ENCODE measurements at places on chromosomes 7 and 10. TPM values are rescaled to one million over a fixed set of nuclear protein-coding genes. Genes with fewer than 3 reads are reported as not detected.
A peak's percentile ranks its signal among the peaks of the same experiment; 100 is the strongest.

Gene RPP38
- polyA plus RNA-seq = 20.6 TPM

Gene CCDC136
- not detected for polyA plus RNA-seq

Gene TEX36
- not detected for polyA plus RNA-seq

Gene TWIST1
- not detected for polyA plus RNA-seq

- H3K36me3 ChIP-seq = no peaks in the 10 kb centered on the region
- H3K4me1 ChIP-seq = peaks cover 45% of the 10 kb centered on the region
- peak overlapping the region; percentile 21 for H3K27ac ChIP-seq
- H3K27me3 ChIP-seq = peaks cover 21% of the 10 kb centered on the region
These were observed 80.2 kb upstream of the ADAM12 start for GRCh38 chr10:126468467-126468866.

DNA sequence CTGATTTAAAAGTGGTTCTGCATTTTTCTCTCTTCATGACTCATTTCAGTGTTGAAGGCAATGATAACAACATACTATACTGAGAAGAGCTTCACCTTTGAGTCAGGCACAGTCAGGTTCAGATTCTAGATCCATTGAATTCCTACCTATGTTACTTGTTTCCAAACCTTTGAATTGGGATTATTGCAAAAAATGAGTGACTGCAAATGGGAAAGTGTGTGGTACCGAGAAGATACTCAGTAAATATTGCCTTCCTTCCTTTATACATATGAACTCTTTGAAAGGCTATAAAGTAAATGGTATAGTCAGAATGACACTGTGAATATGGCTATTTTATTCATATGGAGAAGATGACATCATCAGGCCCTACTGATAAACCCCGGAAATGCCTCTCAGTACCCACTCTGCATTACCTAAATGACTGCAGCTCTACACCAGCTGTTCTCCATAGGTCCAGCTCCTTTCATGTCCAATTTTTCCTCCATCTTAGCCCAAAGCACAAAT lies 66.7 kb upstream of the FGL2 start:
- no peaks in the 10 kb centered on the region for H3K27me3 ChIP-seq
- H3K4me1 ChIP-seq = peaks cover 2% of the 10 kb centered on the region
- no peak overlapping the region for H3K4me3 ChIP-seq

- no peaks in the 10 kb centered on the region for H3K36me3 ChIP-seq
- H3K27me3 ChIP-seq = no peaks in the 10 kb centered on the region
- no peak overlapping the region for H3K4me3 ChIP-seq
- no peak for DNase-seq
These were observed 611.4 kb downstream of the TNS3 start for GRCh38 chr7:46970476-46970875.

DNA sequence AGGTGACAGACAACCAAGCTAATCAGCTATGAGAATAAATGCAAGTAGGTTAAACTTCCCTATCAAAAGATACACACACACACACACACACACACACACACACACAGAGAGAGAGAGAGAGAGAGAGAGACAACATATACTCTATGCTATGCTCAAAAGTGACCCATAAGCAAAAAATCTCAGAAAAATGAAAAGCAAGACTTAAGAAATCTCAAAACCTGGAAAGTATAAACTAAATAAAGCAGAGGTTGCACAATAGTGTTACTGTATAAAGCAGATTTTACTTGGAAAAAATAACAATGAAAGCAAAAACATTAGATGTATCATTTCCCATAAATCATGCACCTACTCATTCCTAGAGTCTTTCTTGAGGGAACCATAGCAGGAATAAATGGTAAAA lies 221.5 kb downstream of the INHBA start:
- no peaks in the 10 kb centered on the region for H3K36me3 ChIP-seq
- H3K4me3 ChIP-seq = no peak overlapping the region
- no peak overlapping the region for H3K27ac ChIP-seq
- no peaks in the 10 kb centered on the region for H3K27me3 ChIP-seq

DNA sequence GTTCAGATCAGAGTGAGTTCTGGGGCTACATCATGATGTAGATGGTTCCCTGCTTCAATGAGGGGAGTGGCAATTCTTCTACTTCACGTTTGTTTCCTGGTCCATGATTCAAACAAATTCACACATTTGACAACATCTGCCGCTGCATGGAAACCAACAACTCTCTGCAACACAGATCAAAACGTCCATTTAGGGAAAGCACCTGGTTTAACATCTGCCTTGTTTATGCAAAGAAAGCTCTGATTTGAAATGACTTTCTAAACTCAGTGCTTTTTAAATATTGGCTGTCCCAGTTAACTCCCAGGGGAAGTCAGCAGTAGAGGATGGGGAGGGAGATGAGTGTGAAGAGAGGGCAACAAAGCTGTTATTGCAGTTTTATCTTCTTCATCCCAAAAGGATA lies 93.8 kb downstream of the GAD2 start:
- no peaks in the 10 kb centered on the region for H3K36me3 ChIP-seq
- peaks cover 8% of the 10 kb centered on the region for H3K27me3 ChIP-seq
- H3K27ac ChIP-seq = no peak overlapping the region
- no peaks in the 10 kb centered on the region for H3K4me1 ChIP-seq
- H3K4me3 ChIP-seq = no peak overlapping the region

DNA sequence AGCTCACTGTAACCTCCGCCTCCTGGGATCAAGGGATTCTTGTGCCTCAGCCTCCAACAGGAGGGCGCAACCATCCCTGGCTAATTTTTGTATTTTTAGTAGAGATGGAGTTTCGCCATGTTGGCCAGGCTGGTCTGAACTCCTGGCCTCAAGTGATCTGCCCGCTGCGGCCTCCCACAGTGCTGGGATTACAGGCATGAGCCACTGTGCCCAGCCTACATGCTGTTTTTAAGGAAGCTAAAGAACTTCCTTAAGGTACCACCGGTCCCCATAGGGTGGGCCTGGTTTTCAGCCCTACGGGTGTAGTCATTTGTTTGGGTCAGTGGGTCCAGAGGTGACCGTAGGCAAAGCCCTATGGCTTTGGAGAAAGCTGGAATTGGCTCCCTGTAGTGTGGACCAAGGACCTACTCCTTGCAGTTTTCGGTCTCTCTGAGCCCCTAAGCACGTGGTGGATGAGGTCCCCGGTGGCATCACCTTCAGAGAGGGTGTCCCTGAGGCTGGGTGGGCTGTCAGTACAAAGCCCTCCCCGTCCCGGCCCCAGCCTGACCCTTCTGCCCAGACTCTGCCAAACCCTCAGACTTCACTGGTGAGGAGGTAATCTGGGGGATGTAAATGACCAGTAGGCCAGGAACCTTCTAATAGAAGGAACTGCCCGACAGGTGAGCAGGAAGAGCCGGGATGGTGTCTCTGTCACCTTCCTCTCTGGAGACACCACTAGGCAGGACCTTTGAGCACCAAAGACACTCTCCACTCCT lies 30.5 kb downstream of the ANXA11 start:
- H3K27ac ChIP-seq = no peak overlapping the region
- H3K4me1 ChIP-seq = peaks cover 54% of the 10 kb centered on the region
- peaks cover 3% of the 10 kb centered on the region for H3K27me3 ChIP-seq
- DNase-seq = no peak

GRCh38 chr7:28556671-28557070 lies 144.4 kb downstream of the CREB5 start:
- H3K27ac ChIP-seq = no peak overlapping the region
- DNase-seq = no peak
- H3K36me3 ChIP-seq = no peaks in the 10 kb centered on the region
- peaks cover 5% of the 10 kb centered on the region for H3K27me3 ChIP-seq

DNA sequence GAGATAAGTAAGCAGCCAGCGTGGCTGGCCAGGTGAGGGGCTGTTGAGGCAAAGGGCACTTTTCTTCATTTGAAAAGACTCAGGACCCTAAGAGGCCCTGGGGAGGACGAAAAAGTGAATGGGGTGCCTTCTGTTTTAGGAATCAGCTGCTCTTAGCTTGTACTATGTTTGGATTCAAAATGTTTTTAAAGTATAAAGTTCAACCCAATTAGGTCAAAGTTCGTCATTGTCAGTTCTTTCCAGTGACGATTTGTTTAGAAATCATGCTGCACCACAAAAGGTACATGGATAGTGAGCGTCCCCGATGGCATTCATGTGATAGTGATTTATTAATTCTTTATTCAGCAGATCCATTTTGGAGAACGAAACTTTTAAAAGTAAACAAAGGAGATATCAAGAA lies 338.2 kb downstream of the SDK1 start:
- no peak for DNase-seq
- no peaks in the 10 kb centered on the region for H3K36me3 ChIP-seq
- H3K4me3 ChIP-seq = no peak overlapping the region
- H3K27me3 ChIP-seq = peaks cover 3% of the 10 kb centered on the region
- no peaks in the 10 kb centered on the region for H3K4me1 ChIP-seq

GRCh38 chr10:50917486-50917885 lies 32.1 kb upstream of the A1CF start:
- H3K4me3 ChIP-seq = no peak overlapping the region
- H3K27me3 ChIP-seq = no peaks in the 10 kb centered on the region
- H3K36me3 ChIP-seq = no peaks in the 10 kb centered on the region
- no peak overlapping the region for H3K27ac ChIP-seq

- H3K4me1 ChIP-seq = peaks cover 18% of the 10 kb centered on the region
- H3K4me3 ChIP-seq = no peak overlapping the region
- H3K27ac ChIP-seq = no peak overlapping the region
- no peaks in the 10 kb centered on the region for H3K36me3 ChIP-seq
- no peak for DNase-seq
These were observed 56.2 kb upstream of the NPY start for GRCh38 chr7:24227603-24228359.

DNA sequence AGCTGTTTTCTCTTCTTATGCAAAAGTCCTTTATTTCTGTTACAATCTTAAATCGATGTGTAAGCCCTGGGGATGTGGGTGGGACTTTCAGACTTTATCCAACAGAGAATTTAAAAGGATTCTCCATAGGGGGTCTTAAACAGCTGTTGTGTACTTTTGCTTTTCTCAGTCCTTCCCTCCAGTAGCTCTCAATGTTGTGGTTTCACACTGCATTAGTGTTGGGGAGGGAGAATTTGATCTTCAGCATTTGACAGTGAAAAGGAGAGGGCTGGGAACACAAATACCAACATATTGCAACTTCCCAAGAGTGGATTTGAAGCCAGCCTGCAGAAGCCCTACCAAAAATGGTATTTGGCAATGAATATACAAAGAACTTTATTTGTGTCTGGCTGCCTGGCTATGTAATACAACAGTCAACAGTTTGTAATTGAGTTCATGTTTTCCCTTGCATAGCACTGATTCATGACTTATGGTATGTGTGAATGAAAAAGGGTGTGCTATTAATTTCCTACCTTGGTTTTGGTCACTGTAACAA lies 80.1 kb upstream of the CAPZA2 start:
- no peak for DNase-seq
- no peak overlapping the region for H3K4me3 ChIP-seq
- H3K36me3 ChIP-seq = no peaks in the 10 kb centered on the region
- H3K4me1 ChIP-seq = no peaks in the 10 kb centered on the region
- H3K27ac ChIP-seq = no peak overlapping the region
- H3K27me3 ChIP-seq = peaks cover 1% of the 10 kb centered on the region

DNA sequence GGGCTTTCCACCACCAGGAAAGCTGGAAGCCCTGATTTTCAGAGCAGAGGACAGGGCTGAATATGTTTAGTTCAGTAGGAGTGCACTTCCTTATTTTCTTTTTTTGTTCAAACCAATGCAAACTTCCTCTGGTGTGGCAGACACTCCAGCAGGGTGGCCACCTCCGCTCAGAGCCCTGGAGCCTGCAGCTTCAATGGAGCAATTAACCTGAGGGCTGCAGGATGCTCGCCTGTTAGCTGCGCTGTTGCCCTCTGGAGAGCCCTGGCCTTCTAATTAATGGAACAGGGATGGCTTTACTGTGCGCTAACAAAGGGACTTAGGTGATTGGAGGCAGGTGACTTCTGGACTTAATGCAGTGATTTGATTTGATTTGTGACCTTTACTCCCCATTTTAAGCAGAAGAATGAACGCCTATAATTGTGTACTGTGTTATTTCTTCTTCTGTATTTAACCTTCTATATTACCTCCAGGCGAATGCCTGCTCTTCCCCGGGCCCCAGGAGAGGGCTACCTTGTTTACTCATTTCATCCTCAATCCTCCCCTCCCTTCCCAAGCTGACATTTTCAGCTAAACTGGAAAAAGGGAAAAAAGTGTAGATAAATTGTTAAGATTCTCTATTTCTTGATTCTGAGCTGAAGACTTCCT lies 123.0 kb upstream of the CTBP2 start:
- DNase-seq = no peak
- peaks cover 16% of the 10 kb centered on the region for H3K27me3 ChIP-seq
- H3K36me3 ChIP-seq = no peaks in the 10 kb centered on the region
- no peak overlapping the region for H3K4me3 ChIP-seq

DNA sequence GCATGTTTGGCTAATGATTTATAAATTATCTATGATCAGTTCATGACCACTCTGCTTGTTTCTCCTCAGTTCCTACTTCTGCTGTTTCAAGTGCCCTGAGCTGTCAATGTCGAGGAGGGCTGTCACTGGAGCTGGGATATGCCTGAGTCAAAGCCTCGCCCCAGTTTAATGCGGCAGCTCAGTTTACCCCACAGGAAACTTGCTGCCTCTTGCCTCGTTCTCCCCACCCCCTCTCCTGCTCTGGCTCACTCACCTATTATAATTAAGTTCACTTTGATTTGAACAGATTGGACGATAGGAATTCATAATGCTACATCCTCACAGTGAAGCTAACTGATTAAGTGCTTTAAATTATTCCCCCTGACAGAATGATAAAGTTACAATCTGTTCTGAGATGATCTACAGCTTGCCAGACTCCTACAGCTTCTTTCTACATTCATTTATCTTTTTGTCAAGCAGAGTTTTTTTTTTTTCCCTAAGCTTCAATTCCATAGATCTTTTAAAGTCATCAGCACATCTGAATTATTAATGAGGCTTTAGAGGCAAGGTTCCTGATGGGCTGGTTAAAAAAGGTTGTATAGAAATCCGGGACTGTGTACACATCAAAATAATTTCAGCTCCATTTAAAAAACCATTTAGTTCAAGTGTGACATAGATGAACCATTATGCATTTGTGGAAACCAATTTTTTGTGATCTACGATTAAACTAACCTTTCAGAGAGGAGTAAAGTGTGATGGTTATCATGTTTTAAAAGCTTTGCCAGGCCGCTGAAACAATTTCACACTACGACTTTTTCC lies 758.3 kb downstream of the KCNMA1 start:
- DNase-seq = no peak
- H3K4me1 ChIP-seq = peaks cover 23% of the 10 kb centered on the region
- no peaks in the 10 kb centered on the region for H3K36me3 ChIP-seq
- H3K27ac ChIP-seq = no peak overlapping the region

DNA sequence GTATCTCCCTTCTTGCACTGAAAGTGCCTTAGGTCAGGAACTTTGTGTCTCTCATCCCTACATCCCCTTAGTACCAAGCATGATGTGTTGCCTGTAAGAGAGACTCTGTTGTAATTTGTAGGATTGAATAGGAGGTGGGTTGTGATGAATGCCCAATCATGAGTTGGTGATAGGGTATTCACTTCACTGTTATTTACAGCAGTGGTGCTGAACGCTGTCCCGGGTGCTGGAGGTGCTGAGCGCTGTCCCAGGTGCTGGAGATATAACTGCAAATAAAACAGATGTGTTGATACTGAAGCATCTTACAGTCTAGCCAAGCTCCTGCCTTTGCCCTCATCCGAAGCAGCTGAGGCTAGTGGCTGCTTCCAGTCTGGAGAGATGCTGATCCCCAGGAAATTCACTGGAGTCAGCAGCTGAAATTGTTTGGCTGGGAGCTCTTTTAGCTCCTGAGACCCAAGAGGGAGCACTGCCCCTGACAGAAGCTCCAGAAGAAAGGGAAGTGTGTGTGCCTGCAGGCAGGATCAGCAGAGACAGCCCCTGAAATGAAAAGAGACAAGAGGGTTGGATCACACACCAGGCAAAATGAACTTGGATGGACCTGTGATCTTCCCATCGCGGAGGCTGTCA lies 183.4 kb downstream of the SORCS3 start:
- no peaks in the 10 kb centered on the region for H3K4me1 ChIP-seq
- no peaks in the 10 kb centered on the region for H3K36me3 ChIP-seq
- H3K27me3 ChIP-seq = peaks cover 2% of the 10 kb centered on the region
- H3K27ac ChIP-seq = no peak overlapping the region

GRCh38 chr7:150727381-150727780 lies 9.8 kb upstream of the GIMAP5 start:
- H3K36me3 ChIP-seq = peaks cover 52% of the 10 kb centered on the region
- no peak for DNase-seq
- no peak overlapping the region for H3K4me3 ChIP-seq
- H3K27me3 ChIP-seq = peaks cover 1% of the 10 kb centered on the region
- peaks cover 57% of the 10 kb centered on the region for H3K4me1 ChIP-seq

Data from immature natural killer cell (primary cell).